Osteoblast (primary cell): ENCODE measurements at places on chromosomes 3 and 15.

GRCh38 chr3:106097817-106098435, 229.1 kb upstream of the CBLB start:
- peak; percentile 71 for DNase-seq

- no peak for DNase-seq
Observed at GRCh38 chr3:36210840-36211651, 169.3 kb upstream of the STAC start.

- no peak for DNase-seq
Observed at GRCh38 chr15:70514251-70514650, 249.1 kb downstream of the UACA start.

GRCh38 chr3:167095976-167096375, 284.1 kb downstream of the ZBBX start:
- DNase-seq, result no peak

GRCh38 chr3:124684459-124684858, 45.8 kb upstream of the UMPS start:
- DNase-seq, result no peak

GRCh38 chr3:14033023-14033422, 91.6 kb downstream of the CHCHD4 start:
- no peak for DNase-seq

DNA sequence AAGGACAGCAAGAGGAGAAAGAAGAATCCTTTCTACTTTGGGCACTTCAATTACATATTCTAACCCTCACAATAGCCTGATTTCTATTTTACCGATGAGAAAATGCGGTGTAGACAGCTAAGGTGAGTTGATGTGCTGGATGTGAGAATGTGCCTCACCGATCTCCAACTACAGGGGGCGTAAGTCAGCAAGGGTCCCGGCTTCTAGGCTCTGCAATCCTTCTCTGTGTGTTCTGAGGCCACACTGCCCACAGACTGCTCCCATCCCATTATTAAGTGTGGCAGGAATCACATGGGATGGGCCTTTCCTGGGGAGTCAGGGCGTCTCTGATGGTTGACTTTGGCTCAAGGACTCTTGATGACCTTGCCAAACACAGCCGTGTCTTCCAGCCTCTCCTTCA, 23.6 kb upstream of the RPL35A start:
- no peak for DNase-seq

- no peak for DNase-seq
Observed at GRCh38 chr15:24919446-24919845, 35.3 kb upstream of the SNRPN start.

GRCh38 chr3:133574260-133574881, 885 bp downstream of the CDV3 start:
- peak; percentile 84 for DNase-seq

GRCh38 chr3:143764840-143765239, 83.4 kb downstream of the SLC9A9 start:
- DNase-seq, result no peak

DNA sequence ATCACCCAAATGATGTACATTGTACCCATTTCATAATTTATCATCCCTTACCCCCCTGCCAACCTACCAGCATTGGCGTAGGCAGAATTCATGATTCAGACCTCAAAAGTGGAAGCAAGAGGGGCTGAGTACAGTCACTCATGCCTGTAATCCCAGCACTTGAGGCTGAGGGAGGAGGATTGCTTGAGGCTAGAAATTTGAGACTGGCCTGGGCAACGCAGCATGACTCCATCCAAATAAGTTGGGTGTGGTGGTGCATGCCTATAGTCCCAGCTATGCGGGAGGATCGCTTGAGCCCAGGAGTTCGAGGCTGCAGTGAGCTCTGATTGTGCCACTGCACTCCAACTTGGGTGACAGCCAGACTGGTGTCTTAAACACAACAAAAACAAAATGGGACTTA, 10.4 kb downstream of the TTC14 start:
- no peak for DNase-seq

GRCh38 chr3:58203541-58203940, 7.2 kb downstream of the DNASE1L3 start:
- no peak for DNase-seq

DNA sequence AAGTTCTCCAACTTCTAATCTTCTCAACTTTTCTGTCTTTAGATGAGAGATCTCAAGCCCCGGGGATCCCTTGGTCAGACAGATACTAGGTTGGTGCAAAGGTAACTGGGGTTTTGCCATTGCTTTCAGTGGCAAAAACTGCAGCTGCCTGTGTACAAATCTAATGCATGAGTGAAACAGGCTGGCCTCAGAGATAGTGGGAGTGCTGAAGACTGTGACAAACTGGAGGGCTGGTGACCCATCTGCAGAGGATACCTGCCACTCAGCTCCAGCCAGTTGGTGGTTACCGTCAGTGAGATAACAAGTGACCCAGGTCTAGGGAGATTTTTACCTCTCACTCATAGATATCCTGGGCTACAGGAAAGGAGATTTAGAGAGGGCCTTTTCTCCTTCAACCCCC, 85.7 kb downstream of the RYR3 start:
- DNase-seq, result no peak

DNA sequence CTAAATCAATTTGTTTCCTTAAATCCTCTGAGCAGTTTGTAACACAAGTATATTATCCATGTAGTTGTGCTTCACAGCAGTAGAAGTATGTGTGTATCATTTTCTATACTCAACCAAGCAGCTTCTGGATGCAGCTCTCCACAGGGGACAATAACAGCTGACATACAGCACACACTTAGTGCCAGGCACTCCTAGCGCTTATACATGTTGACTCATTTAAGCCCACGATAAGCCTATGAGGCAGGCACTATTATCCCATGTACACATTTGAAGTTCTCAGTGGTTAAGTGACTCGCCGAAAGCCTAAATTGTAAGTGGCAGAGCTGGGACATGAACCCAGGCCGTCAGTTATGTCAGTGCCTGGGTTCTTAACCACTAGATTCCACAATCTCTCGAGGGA, 20.3 kb upstream of the LPP start:
- DNase-seq, result peak; percentile 57

- DNase-seq, result no peak
Observed at GRCh38 chr3:30285188-30286006, 321.0 kb upstream of the TGFBR2 start.

- DNase-seq, result peak; percentile 43
Observed at GRCh38 chr3:133424937-133425869, 25.3 kb downstream of the BFSP2 start.

GRCh38 chr15:74832826-74833225, 6.4 kb downstream of the CPLX3 start:
- DNase-seq, result peak; percentile 59

DNA sequence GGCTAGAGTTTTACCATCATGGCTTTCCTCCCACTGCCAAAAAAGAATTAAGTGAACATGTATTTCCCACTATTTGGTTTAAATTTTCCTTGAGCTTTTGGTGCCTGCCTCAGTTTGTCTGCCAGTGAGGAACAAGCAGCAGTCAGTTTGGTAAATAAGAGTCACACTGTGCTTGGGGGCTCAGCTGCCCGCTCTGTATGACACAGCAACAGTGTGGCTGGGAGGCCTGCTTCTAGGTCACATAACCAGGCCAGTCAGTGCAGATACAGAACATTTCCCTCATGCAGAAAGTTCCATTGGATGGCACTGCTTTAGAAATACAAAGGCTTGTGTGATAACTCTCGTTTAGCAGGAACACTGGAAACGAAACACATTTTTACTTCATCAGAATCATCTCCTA, 25.7 kb downstream of the FYCO1 start:
- DNase-seq, result no peak

- no peak for DNase-seq
Observed at GRCh38 chr15:93288728-93289294, 199.8 kb upstream of the RGMA start.

- peak; percentile 89 for DNase-seq
Observed at GRCh38 chr3:51099794-51100535, 285.1 kb upstream of the MANF start.

DNA sequence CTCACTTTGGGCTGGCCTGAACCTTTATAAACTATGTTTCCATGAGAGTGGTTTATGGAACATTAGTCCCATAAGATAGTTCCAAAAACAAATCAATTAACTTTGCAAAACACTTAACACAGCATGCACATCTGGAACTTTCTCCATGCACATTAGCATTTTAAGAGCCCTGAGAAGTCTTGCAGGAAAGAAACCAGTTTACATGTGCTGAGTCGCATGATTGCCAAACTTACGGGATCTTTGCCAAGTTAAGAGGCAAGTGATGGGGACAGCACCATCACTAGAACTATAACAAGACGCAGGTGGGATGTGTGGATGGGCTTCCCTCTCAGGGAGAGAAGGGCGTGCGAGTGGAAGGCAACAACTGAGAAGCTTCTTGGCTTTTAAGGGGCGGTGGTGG, 20.7 kb downstream of the ADAMTS9 start:
- DNase-seq, result no peak

DNA sequence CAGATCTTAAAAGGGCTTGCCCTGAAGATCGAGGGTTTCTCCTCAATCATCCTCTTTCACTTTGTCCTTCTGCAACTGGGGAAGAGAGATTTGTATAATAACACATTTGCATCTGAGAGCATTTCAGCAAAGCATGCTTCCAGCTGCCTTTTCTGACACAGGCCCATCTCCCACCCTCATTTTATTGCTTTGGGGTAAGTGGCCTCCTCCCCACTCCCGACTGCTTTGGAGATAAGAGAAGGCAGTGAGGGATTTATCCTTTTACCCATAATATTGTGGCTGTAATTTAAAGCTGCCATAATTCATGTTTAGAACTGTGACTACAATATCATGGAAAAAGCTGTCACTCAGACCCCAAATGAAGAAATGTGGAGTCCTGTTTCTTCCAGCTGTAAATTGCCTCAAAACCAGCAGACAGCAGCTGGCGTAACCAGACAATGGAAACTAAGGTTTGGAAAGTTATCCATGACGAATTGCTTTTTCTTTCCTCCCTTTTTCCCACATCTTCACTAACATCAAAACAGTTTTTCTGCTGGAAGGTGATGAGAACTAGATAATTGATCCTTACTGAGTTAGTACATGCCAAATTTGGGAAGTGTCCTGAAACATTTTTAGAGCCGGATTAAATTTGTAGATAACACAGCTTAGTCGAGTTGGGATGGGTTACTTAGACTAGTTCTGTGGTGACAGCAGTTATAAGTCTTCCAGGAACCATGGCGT, 104.2 kb upstream of the PFN2 start:
- DNase-seq, result no peak

GRCh38 chr3:159657176-159657575, 331.5 kb upstream of the IL12A start:
- DNase-seq, result no peak

GRCh38 chr3:110470310-110470709, 601.3 kb upstream of the NECTIN3 start:
- no peak for DNase-seq

GRCh38 chr3:177615015-177615414, 417.7 kb upstream of the TBL1XR1 start:
- peak; percentile 31 for DNase-seq

DNA sequence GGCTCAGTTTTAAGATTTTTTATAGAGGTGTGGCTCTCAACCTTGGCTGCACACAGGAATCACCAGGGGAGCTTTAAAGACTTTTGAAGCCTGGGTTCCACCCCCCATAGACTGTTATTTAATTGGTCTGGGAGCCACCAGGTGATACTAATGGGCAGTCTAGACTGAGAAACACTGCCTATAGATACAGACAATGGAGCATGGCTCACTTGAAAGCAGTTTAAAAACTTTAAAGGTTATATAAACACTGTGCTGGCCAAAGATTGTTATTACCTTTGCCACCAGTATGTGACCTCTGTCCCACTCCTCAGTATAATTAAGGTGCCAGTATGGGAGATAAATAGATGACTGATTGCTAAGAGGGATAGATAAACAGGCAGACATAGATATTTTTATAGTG, 3.8 kb downstream of the GOLIM4 start:
- DNase-seq, result no peak

DNA sequence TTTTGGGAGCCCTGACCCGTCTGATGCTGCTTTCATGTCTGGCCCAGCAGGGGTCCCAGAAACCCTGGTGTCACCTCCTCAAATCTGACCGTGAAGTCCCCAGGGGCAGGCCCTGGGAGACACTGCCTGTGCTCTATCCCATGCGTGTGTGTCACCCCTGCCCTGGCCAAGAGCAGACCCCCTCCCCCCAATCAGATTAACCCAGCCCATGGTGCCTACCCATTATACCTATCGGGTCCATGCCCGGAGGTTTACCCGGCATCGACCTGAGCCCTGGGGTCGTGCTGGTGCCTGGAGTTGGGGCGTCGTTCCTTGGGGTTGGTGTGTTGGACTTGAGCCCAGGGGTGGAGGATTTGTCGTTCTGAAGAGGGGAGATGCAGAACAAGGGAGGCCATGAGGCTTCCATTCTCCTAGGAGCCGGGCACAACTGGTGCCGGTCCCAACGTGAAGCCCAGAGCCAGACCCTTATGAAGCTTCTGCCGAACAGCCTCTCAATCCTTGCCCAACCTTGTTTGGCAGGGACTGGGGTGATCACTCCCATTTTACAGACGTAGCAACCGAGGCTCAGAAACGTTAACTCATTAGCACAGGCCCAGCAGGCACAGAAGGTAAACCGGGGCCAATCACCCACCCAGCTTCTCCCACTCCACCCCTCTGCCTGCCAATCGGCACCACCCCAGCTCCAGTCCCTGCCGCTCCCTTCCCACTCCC, 39.6 kb downstream of the TLE3 start:
- DNase-seq, result no peak

DNA sequence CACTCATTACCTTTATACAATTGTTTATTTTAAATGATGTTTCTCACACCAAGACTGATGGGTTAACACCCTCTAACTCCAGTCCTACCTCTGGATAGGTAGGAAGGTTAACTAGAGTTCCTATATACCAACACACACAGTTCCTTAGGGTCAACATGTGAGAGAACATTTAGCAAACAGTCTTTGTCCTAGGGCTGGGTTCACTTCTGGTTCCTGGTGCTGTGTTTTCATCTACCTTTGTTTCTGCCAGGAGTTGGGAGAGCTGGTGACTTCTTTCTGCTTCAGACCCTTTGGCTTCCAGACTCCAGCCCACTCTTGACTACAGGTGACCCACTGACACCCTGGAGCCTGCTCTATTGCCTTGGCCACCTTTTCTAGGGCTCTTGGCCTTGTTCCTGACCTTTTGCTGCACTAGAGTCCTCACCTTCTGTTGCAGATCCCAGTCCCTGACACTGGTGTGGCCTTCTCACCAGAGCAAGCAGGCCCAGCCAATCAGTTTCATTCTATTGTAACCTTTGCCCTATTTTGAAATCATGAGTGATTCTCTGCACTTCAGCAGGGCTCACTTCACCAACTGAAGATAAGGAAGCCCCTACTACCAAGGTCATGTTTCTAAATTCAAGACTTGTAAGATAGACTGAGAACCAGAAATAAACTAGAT, 50.0 kb upstream of the SECISBP2L start:
- no peak for DNase-seq
